Activated CD4-positive, alpha-beta T cell treated with anti-CD3 and anti-CD28 coated beads, Interleukin-2, amount 10 ng/mL, durations not matched to agents 7 days and 5 days (primary cell): ENCODE measurements at places on chromosomes 11 and 22.

GRCh38 chr11:60932605-60933356, 8.5 kb downstream of the TMEM132A start:
- DNase-seq, result no peak

- DNase-seq, result no peak
Observed at GRCh38 chr11:12408156-12408770, 30.9 kb downstream of the PARVA start.

GRCh38 chr22:23380230-23380573, 199.9 kb downstream of the IGLL1 start:
- no peak for DNase-seq

DNA sequence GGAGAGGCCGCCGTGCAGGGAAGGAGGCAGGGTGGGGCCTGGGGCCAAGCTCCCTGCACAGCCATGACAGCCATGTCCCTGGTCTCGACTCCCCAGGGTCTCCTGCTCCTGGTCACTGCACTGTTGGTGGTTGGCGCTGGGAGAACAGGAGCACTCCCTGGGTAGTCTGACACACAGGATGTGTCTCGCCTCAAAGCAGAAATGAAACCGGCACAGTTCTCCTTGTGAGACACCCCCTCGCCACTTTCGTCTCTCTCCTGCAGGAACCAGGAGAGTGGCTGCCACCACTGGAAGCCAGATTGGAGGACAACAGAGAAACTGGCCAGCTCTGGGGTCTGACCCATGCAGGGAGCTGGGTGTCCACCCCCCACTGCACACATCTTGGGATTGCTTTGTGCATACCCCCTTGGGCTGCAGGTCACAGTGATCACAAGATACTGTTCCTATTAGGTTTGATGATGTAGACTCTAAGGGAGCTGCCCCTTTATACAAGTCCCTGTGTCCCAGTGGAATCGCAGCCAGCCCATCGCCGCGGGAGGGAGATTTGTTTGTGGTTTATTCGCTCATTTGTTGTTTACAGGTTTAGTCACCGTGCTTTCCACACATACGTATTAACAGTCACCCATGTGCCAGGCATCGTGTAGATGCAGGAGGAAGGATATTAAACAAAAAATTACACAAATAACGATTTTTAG, 27.0 kb upstream of the YWHAH start:
- no peak for DNase-seq

DNA sequence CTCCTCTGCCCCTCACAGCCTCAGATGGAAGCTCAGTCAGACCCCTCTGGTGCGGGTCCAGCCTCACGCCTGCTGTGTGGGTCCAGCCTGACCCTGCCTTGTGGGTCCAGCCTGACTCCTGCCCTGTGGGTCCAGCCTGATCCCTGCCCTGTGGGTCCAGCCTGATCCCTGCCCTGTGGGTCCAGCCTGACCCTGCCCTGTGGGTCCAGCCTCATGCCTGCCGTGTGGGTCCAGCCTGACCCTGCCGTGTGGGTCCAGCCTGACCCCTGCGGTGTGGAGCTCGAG, 445.3 kb downstream of the BRD1 start:
- no peak for DNase-seq

GRCh38 chr11:22677153-22677903, 10.9 kb downstream of the GAS2 start:
- DNase-seq, result no peak

- DNase-seq, result no peak
Observed at GRCh38 chr11:69320326-69320725, 26.4 kb downstream of the MYEOV start.

GRCh38 chr11:80365076-80365725, 924.4 kb upstream of the TENM4 start:
- no peak for DNase-seq

DNA sequence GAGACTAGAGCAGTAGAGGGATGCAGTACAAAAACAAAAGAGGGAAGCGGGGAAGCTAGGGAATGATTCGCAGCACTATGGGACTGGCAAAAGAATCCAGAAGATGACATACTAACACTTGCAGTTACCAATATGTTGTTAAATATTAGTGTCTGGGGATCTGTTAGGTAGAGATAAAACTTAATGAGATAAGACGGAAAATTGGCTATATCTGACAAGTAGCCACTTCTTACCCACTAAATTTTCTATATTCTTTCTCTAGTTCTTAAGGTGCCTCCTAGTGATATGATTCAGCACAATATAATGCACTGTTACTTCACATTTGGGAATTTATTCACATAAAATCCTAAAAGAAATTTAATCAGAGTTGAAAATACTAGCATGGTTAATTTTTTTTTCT, 30.8 kb downstream of the CCDC90B start:
- DNase-seq, result no peak

DNA sequence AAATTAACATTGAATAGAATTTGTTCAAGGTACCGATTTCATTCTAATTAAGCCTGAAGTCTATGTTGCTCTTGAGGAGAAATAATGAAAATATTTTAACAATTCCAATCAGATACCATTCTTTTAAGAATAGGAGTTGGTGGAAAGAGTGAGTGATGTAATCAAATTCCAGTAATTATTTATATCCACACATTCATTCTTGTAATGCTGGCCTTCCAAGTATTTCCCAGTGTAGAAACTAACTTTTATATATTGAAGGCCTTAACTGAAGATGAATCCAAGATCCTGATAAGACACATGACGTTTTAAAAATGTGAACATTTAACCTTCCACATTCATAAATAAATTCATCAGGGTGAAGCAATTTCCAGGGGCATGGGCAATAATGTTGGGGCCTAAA, 36.6 kb upstream of the PAX6 start:
- DNase-seq, result no peak

DNA sequence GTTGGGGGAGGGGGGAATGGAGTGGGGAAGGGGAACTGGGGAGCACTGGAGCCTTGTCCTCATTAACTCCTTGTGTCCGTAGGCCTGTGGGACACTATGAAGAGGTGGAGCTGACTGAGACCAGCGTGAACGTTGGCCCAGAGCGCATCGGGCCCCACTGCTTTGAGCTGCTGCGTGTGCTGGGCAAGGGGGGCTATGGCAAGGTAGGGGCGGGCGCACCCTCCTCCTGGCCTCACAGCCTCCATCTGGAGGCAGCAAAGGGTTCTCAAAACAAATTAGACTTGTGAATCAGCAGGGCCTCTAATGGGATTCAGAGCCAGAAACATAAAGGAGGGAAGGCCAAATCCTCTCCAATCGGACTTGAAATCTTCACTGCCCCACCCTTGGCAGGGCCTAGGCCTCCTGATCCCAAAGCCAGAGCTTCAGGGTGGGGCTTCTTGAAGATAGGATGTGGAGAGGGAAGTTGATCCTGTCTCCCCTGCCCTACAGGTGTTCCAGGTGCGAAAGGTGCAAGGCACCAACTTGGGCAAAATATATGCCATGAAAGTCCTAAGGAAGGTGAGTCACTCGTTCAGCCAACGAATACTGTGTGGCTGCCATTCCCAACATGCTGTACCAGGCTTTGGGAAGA, 859 bp downstream of the RPS6KB2 start:
- no peak for DNase-seq

DNA sequence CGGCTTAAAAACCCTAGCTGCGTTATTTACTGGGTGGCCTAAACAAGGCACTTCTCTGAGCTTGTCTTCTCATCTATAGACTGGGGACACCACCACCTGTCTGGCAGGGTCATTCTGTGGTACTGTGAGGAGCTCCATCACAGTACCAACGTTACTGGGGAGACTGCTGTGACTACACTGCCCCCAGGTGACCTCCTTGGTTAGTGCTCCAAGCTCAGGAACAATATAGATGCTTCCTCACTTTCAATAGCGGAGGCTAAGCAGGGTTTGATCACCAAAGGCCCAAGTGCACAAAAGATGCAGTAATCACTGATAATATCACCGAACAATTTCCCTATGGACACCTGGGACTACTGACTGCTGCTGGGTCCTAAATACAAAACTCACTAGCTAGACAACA, 18.8 kb downstream of the PRPF19 start:
- peak; percentile 58 for DNase-seq

DNA sequence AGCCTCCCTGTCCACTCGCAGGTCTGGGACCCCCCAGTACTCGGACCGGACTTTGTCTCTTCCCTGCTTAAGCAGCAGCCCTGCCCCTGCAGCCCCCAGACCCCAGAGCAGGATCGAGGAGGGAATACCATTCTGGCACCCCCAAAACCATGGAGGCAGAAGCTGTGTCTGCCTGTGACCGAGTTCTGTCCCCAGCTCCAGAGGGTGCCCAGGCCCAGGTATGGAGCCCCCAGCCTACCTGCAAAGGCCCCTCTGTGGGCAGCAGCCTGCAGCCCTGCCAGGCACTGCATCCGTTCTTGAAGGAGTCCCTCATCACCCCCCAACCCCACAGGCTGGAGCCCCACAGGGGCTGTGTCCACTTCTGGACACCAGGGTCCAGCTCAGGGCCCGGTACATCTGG, 163.8 kb downstream of the BRD1 start:
- no peak for DNase-seq

DNA sequence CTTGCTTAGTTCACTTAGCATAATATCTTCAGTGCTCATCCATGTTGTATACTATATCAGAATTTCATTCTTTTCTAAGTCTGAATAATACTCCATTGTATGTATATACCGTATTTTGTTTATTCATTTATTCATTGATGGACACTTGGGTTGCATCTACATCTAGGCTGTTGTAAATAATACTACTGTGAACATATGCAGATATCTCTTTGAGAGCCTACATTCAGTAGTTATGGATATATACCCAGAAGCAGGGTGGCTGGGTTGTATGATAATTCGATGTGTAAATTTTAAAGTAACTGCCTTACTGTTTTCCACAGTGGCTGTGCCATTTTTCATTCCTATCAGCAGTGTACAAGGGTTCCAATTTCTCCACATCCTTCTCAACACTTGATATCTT, 116.5 kb downstream of the TMEM135 start:
- no peak for DNase-seq

GRCh38 chr11:15967166-15967565, 389.2 kb downstream of the SOX6 start:
- DNase-seq, result no peak

DNA sequence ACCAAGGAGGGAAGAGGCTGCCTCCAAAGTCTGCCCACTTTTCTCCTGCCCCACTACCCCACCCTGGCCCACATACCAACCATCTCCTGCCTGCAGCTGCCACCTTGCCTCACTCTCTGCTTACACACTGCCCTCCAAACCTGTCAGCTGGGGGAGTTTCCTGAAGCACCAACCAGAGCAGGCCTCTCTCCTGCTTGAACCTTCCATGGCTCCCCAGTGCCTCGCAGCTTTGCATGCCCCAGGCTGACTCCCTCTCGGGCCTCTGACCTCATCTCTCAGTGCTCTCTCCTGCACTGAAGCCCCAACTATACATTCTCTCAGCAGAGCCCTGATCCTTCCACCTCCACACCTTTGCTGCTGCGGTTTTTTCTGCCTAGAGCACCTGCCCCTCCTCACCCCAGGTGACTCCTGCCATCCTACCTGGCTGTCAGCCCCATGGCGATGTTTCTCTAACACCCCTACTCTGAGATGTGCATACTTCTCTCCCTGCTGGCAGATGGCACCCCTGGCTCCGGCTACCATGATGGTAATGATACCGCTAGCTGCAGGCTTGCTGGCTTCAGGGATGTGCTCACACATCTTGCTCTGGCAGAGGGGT, 43.5 kb downstream of the MN1 start:
- DNase-seq, result no peak
